ENCODE measurements at places on chromosomes 7 and 10.

GRCh38 chr7:47301105-47301477 lies 280.8 kb downstream of the TNS3 start:
- no peak for DNase-seq

DNA sequence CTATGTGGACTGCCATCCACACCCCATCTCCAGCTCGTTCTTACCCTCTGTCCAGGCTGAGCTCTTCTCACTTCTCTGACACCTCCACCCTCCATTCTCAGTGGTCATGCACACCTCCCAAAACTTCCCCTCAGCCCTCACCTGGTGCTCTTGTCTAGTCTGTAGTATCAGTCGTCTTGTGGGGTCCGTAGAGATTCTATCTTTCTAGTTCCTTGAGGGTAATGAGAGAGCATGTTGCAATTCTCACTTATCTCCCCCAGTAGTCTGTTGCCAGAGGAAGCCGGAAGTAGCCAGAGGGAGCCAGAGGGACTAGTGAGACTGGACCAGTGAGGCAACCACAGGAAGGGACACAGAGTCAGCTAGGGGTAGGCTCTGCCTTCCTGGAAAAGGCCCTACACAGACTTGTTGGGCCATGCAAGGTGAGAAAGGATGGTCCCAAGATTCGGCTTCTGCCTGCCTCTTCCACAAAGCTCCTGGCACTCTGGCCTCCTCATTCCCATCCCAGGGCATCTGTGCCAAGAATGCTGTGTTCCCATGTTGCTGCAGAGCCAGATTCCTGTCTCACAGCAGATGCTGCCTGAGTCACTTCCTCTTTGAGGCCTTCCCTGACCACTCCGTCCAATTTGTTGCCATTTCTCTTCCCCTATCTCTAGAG lies 50.6 kb upstream of the DUSP5 start:
- DNase-seq = no peak

DNA sequence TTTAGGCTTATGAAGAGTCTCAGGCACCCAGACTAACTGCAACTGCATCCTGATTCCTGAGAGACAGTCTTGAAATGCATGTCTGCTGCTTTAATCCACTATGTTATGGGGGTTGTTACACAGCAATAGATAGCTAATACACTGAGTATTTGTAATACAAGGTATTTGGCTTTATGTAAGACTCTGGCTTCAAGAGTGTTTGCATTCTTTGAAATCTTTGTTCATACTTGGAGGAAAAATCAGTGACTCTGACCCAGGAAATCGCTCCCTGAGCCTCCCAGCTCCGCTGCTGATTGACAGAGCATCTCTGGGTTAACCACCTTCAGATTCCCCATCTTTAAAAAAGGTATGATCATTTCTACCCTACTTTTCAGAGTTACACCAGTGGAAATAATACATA lies 133.9 kb downstream of the MTPAP start:
- no peak for DNase-seq

GRCh38 chr7:97005183-97006054 lies at the start of gene DLX6:
Gene DLX6, plus strand, starts transcription at chr7:97005553. Its CDS starts 425 bp downstream, at chr7:97005978.
- no peak for DNase-seq

DNA sequence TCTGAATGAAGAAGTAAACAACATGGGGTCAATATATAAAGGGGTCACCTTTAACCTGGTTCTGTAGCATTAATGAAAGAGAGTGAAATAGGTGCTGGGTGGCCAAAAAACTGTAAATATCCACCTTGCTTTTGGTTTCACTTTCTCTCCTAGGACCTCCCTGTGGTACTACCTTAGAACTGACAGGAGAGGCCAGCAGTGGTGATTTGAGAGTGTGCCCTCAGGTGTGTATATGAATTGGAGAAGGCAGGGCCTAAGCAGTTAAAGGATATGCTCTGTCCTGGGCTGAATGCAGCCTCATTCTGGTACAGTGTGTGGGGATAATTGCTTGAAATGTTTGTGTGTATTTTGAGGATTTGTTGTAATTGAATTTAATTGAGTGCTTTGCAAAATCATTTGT lies 62.0 kb downstream of the BBS9 start:
- DNase-seq = no peak

DNA sequence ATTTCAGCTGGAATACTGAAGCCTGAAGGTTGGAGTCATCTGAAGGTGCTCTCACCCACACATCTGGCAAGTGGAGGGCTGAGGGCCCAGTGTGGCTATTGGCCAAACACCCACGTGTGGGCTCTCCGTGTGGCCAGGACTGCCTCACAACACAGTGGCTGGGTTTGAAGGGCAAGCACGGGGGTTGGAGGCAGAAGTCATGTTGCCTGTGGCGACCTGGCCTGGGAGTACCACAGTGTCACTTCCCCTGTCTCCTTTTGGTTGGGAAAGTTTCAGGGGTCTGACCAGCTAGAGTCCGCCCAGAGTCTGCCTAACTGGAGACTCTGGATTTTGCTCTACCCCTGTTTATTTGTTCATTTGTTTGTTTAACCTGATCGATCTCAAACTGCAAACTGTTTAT lies 169.5 kb downstream of the DNAJB6 start:
- no peak for DNase-seq

- no peak for DNase-seq
Observed at GRCh38 chr7:117405519-117405918, 21.8 kb downstream of the ASZ1 start.

DNA sequence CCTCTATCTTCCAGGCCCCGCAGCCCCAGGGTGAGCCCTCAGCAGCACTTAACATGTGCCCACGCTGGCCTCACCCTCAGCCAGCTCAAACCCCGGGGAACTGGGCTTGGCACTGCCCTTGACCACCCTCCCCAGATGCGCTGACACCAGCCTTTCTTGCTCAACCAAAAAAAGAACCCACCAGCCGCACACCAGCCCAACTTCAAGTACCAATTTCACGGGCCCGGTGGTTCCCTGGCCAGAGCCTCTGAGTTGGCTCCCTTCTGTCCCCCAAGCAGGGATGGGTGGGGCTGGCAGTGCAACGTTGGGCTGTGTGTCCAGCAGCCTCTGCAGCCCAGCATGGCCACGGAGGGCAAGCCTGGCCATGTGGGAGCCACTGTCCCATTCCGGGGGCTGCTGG lies 96.3 kb downstream of the COL13A1 start:
- DNase-seq = no peak

GRCh38 chr7:5429857-5430611 lies 6.4 kb upstream of the TNRC18 start:
- DNase-seq = no peak

Measured in activated naive CD4-positive, alpha-beta T cell (primary cell).